ENCODE measurements at places on chromosomes 12 and 14.

DNA sequence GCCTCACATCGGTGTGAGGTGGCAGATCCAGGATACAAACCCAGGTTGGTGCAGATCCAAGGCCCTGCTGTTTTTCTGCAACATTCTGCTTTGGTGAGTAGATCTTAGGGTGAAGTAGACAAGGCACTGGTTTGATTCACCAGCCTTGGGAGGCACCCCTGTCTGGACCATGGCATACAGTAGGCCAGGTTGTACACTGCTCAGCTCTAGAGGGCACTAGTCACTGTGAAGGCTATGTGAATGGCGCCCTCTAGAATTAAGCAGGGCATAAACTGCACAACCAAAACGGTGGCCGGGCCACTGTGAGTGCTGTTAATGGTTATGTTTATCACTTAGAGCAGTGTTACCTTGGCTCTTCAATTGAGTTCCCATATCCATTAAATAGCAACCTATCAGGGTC, 280.6 kb upstream of the PWP1 start:
- H3K36me3 ChIP-seq: no peaks in the 10 kb centered on the region
- H3K27ac ChIP-seq: no peak overlapping the region

DNA sequence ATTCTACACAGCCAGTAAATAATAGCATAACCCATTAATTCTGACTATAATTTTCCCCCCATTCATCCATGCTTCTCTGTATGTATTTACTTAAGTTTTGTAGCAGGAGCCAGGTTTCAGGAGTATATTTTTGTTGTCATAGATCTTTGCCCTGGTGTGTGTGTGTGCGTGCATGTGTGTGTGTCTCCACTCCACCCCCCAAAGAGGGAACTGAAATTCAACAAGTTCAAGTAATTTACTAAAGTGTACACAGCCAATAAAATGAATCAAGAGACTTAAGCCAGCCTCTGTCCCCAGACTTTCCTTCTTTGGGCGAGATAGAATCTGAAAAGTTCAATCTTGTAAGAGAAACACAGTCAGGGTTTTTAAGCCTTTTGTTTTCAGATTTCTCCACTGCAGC, 792.0 kb downstream of the MED13L start:
- H3K27ac ChIP-seq: no peak overlapping the region
- no peak overlapping the region for H3K4me3 ChIP-seq
- H3K4me1 ChIP-seq: no peaks in the 10 kb centered on the region
- DNase-seq: no peak
- no peaks in the 10 kb centered on the region for H3K27me3 ChIP-seq
- no peaks in the 10 kb centered on the region for H3K36me3 ChIP-seq

DNA sequence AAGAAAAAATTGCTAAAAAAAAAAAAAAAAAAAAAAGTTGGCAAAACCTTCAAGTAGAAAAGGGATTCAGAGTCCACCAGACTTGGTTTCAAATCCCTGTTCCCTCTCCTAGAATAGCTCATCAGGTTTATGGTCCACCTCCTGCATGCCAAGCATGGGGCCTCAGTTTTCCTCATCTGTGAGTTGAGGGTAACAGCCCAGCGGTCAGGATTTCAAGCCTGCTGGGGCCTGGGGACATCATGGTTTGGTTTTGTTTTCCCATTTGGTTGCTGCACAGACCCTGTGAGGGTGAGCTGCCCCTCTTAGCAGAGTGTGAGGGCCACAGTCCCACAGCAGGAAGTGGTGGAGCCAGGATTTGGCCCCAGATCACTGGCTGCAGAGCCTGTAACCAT, 12.5 kb downstream of the FAM222A start:
- H3K27ac ChIP-seq: no peak overlapping the region
- DNase-seq: no peak
- no peaks in the 10 kb centered on the region for H3K36me3 ChIP-seq
- H3K27me3 ChIP-seq: no peaks in the 10 kb centered on the region
- H3K4me1 ChIP-seq: peaks cover 19% of the 10 kb centered on the region

DNA sequence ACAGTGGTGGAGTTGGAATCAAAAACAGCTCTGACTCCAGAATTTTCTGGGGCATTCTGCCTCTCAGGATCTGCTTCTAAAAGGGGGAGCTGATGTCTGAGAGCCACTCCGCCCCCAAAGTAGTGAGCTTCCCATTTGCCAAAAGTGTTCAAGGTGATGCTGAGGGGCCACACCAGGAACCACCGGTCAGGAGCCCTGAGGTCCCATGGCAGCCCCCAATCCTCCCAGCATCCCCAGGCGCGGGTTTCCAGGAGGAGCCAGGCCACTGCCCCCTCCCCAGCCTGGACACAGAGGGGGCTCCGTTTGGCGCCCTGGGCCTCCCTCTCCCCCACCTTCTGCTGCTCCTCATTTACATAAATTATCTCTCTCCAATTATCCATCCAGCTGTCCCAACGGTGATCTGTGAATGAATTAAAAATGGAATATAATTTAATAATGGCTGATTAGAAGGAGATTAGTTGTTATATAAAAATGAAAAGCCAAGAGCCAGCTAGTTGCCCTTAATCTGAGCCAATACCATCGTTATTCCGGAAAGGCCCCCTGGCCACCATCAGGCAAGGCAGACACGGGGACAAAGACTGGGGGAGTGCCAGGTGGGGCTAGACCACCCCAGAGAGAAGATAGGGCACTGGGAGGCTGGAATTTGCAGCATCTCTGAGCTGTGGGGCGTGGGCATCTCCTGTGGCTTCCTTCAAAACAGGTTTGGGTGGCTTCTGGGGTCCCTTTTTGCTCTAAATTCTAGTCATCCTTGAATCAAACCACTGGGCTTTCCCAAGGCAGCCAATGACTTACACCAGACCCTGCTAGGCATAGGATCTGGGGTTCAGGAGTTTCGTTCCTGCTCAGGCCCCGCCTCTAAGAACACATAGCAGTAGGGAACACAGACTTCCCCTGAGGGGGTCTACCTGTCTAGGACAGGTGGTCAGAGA, 19.7 kb upstream of the VSX2 start:
- no peaks in the 10 kb centered on the region for H3K27me3 ChIP-seq
- H3K4me3 ChIP-seq: no peak overlapping the region
- H3K27ac ChIP-seq: no peak overlapping the region
- H3K4me1 ChIP-seq: no peaks in the 10 kb centered on the region
- no peak for DNase-seq

DNA sequence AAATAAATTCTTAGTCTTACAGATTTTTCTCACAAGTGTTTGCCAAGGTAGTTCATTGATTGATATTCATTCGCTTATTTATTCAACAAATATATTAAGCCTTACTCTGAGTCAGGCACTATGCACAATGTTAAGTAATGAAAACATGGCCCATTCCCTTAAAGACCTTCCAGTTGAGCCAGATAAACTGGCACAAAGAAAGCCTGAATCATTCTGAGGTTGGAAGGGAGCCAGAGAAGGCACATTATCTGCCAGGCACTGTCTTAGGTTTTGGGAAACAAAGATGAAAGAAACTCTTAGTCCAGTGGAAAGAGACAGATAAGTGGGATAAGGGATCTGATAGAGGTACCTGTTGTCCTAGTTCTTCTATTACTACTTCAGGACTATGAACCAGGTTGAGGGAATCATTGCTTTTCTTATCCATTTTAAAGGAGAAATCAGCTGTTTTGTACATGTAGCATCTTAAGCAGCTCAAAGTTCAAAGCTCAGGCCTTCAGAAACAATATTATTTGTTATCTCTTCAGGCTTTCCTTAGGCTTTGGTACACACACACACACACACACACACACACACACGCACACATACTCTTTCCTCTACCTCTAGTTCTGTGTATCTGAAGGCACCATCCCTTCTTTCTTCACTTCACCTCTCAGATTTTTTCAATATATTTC, 27.0 kb downstream of the PDE6H start:
- H3K36me3 ChIP-seq: no peaks in the 10 kb centered on the region
- no peak overlapping the region for H3K27ac ChIP-seq
- H3K27me3 ChIP-seq: no peaks in the 10 kb centered on the region
- H3K4me1 ChIP-seq: peaks cover 2% of the 10 kb centered on the region
- no peak for DNase-seq

- H3K4me1 ChIP-seq: peaks cover 48% of the 10 kb centered on the region
- H3K27me3 ChIP-seq: no peaks in the 10 kb centered on the region
- DNase-seq: peak; percentile 96
Measured at GRCh38 chr12:124381456-124382296, 86.8 kb downstream of the RFLNA start.
